CD4-positive, CD25-positive, alpha-beta regulatory T cell (primary cell): ENCODE measurements at places on chromosomes 5 and 9.
A peak's percentile ranks its signal among the peaks of the same experiment; 100 is the strongest.

DNA sequence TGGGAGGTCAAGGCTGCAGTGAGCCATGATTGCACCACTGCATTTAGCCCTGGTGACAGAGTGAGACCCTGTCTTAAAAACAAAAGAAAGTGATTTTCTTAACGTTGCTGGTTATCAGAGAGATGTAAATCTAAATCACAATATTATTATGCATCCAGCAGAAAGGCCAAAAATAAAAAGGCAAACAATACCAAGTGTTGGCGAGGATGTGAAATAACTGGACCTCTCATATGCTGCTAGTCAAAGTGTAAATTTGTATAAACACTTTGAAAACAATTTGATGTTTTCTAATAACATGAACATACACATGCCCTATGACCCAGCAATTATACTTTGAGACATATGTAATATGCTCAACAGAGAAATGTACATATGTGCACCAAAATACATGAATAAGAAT lies 110.7 kb upstream of the CNTLN start:
- no peak for DNase-seq

GRCh38 chr5:173302546-173303155 lies 25.6 kb downstream of the STC2 start:
- DNase-seq, result no peak

GRCh38 chr9:84935528-84936117 lies 266.1 kb downstream of the NTRK2 start:
- no peak for DNase-seq

GRCh38 chr9:32092031-32092430 lies 292.4 kb upstream of the ACO1 start:
- no peak for DNase-seq

- DNase-seq, result peak; percentile 42
These were observed 19.3 kb downstream of the ORM2 start for GRCh38 chr9:114348906-114349482.

DNA sequence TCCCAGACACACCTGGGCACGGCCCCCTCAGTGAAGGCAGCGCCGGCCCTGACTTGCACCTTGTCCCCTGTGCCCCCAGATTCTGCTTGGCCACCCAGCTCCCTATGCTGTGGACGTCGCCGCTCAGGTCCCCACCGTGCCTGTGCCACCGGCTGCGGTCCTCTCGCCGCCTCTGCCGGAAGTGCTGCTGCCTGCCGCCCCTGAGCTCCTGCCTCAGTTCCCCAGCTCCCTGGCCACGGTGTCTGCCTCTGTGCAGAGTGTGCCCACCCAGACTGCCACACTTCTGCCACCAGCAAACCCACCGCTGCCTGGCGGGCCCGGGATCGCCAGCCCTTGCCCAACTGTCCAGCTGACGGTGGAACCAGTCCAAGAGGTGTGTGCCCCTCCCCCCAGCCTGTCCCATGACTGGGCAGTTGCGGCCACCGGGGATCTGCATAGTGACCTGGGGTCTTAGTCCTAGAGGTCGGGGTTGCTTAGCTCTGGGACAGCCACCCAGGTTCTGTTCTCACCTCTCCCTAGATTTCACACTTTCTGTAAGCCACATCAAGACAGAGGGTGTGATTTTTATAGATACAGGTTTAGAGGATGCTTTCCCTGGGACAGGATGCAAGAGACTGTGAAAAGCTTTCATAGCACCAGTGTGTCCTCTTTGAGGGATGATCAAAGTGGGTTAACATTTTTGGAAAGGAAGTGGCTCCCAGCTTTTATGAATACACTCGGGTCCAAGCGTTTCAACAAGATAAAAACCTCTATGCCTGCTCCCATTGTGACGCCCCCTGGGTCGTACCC lies 78.0 kb downstream of the WNK2 start:
- no peak for DNase-seq

DNA sequence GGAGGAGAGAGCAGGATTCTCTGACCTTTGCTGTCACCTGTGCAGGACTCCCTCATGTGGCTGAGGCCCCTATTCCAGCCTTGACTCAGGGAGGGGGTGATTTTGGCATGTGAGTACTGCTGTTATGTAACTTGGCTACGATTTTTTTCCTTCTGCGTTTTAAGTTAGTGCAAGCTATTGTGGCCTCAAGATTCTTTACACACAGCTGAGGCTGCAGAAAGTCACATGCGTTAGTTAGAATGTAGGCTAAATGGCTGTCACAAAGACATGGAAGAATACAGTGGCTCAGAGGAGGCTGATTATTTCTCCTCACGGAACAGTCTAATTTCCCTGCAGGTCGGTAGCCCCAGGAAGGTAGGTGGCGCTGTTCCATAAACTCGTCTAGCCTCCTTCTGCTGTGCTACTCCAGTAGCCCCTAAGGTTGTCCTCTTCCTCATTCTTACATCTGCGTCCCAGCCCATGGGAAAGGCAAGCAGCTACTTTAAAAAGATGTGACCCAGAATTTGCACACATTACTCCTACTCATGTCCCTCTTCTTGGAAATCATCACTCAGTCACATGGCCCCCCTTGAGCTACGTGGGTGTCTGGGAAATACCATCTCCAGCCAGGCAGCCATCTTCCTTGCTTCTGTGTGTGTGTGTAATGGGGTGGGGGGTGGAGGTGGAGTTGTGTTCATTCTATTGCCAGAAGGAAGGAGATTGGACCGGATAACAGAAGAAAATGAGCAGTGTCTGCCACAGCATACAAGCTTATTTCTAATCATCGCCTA lies 486.6 kb downstream of the CCDC171 start:
- no peak for DNase-seq

DNA sequence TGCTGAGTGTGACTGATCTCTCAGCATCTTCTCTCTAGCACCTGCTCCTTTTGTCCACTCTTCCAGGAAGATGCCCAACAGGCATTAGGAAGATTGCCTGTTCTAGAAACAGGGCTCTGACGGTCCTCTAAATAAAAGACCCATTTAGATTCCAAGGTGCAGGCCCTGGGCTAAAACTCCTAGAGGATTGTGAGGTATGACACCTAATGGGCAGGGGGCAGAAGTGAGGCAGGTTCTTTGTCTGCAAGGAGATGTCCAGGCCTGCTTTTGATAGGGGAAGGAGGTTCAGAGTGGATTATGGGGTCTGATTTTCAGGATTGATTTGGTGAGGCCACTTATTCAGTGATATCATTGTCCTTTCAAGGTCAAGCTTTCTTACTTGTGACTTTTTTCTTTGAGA lies 140.8 kb upstream of the TRPC7 start:
- DNase-seq, result no peak
